ENCODE measurements at places on chromosomes 5 and 9.

DNA sequence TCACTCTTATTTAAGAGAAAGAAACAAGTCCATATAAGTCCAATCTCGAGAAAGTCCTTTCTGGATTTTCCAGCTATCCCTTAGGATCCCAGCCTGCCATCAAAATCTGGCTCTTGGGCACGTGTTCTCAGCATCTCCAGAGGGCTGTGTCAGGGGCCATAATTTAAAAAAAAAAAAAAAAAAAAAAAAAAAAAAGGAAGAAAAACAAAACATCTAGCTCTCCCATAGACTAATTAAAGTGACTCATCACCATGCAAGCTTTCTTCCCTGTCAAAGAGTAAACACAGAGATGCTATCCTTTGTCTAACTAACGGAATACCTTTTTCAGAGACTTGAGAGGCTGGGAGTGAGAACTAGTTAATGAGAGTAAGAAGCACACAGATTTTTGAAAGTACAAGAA, 44.9 kb upstream of the MYO10 start:
- no peak for DNase-seq

DNA sequence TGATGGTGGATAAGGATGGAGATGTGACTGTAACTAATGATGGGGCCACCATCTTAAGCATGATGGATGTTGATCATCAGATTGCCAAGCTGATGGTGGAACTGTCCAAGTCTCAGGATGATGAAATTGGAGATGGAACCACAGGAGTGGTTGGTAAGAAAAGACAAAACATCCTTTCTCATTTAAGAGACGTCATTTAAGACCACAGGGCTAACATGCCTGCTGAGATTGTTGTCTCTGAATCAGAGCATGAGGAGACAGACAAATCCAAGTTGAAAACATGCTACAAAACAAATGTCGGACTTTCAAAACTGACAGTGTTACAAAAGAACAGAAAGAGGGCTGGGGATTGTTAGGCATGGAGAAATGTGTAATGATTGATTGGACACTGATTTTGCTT, 4.6 kb downstream of the CCT5 start:
- DNase-seq = no peak

DNA sequence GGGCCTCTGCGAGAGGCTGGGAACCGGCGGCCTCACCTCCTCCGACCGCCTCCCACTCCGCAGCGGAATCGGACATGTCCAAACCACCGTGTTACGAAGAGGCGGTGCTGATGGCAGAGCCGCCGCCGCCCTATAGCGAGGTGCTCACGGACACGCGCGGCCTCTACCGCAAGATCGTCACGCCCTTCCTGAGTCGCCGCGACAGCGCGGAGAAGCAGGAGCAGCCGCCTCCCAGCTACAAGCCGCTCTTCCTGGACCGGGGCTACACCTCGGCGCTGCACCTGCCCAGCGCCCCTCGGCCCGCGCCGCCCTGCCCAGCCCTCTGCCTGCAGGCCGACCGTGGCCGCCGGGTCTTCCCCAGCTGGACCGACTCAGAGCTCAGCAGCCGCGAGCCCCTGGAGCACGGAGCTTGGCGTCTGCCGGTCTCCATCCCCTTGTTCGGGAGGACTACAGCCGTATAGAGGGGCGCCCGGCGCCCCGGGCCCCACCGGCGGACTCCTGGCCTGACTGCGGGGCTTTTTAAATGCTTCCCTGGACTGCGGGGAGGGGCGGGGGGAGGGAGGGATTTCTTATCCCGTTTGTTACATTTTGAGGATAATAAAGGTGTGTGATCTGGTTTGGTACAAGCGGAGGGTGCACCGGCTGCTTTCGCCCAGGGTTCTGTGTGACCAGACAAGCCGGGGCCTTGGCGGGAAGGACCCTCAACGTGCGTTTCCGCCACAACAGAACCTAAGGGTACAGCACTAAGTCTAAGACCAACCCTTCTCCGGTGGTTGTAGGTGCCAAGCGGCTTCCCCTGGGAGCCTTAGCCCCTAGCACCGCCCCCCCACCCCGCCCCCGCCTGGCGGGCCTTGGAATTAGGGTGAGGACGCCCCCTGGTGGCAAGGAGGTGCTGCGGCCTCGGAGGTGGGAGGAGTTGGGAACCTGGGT, 9.3 kb downstream of the PRR7 start:
- peak; percentile 70 for DNase-seq

DNA sequence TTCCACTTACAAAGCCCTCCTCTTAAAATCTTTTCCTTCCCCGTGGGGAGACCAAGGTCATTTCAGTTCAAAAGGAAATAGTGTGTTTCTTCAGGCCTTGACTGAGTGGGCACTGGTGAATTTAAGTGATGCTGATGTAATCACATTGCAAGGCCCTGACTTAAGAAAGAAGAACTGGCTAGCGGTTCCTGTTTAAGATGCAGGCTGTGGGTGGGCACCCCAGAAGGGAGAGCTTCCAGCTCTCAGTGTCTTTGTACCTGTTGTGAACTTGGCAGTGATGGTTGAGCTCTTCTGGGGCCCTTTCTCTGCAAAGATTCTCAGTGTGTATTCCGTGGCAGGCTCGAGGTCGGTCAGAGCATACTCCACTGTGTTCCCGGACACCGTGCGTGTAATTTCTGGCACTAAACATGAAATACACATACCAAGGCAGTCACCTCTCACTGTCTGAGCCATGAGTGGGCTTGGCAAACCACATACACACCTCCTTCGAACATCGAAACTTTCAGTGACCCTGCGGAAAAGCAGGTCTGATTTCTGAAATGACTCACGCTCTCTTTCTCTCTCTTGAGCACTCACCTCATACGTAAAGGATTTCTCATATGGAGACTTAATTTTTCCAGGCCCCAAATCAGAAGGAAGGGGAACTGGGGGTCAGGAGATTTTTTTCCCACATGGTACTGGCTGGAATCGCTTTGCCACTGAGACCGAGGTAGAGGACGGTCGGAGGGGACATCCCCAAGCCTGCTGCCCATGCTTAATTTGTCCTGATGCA, 81.9 kb downstream of the TNC start:
- DNase-seq = no peak

GRCh38 chr9:108436448-108436847, 419.3 kb downstream of the ACTL7B start:
- DNase-seq = no peak

DNA sequence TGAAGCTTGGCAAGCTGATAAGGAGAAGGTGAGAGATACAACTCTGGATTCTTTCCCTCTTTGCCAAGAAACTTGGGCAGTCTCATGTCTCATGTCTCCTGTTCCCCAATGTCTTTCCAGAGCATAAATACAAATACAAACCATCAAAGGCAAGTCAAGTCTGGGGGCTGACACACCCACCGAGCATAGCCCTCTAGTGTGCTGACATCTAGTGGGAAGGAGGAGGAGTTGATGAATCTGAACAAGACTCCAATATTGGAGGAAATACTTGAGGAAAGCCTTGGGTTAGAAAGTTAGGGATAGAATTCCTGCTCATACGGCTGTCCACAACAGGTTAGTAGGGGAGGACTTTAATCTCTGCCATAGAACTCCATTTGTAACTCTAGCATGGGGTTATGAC, 8.6 kb downstream of the MLANA start:
- DNase-seq = no peak

DNA sequence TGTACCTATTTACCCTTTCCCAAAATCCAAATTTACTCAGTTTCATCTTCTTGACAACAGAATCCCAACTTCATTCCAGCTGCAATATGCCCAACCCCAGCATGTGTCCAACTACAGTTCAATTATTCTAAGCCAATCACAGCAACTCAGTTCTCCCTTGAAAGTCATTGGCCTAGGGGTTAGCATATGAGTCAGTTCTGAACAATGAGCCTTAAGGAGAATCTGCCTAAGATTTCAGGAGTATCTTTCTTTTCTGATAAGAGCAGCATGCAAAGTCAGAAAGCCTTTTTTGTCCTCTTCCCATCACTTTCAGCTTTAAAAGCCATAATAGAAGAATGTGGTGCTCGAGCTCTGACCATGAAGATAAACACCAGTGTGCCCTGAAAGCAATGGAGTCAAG, 44.4 kb upstream of the RASGRF2 start:
- DNase-seq = no peak

GRCh38 chr9:16103620-16104397, 551.0 kb downstream of the CCDC171 start:
- no peak for DNase-seq

Data from Panc1 (cell line).